Adrenal gland (tissue), 19 donors: ENCODE measurements at places on chromosomes 11 and 22. TPM values are rescaled to one million over a fixed set of nuclear protein-coding genes. Genes with fewer than 3 reads are reported as not detected.
A peak's percentile ranks its signal among the peaks of the same experiment; 100 is the strongest.

Gene ESAM
- 10.6 TPM for total RNA-seq

Gene YPEL4
- 2.8 TPM for total RNA-seq

Gene RASGRP2
- 7.8 TPM for total RNA-seq

Gene C11orf86
- total RNA-seq, result 0.54 TPM

Gene RIMBP3C
- total RNA-seq, result not detected

Gene EXPH5
- 1.7 TPM for total RNA-seq

Gene JAML
- total RNA-seq, result 4.0 TPM

Gene CDC45
- 7.7 TPM for total RNA-seq

Gene MUC15
- total RNA-seq, result not detected

Gene TSPAN32
- 1.1 TPM for total RNA-seq

Gene MS4A4E
- total RNA-seq, result not detected

Gene OR2AT4
- not detected for total RNA-seq

Gene KIAA0930
- 116 TPM for total RNA-seq

Gene PARVG
- 9.0 TPM for total RNA-seq

Gene PPP1CA
- total RNA-seq, result 176 TPM

Gene PYGM
- total RNA-seq, result 1.4 TPM

Gene ST14
- 2.5 TPM for total RNA-seq

DNA sequence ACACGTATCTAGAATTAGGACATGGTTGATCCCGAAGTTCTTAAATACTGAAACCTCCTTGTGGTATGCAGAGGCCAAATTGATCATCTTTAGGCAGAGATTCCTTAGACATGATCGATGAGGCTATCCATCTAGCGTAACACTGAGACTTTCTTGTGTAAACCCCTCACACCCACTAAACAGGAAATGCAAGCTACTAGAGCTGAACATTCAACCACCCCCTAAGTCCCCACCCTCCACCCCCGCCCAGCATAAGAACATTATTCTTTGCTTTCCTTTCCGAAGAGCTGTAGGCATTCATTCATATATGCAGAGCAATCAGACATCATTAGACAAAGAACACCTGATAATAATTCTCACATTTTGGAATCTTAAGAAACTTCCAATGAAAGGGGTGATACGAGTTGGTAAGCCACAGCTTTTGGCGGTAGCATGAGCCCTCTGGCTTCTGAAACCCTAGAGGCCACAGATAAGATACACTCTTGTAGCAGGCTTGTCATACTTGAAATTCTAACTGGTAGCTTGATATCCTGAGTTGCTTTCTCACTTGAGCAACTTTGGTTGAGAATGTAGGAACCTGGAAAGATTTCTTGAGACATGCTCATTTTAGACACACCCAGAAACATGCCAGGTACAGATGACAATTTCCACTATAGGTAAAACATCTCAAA, 42.2 kb downstream of the FLI1 start:
- DNase-seq, result no peak

- DNase-seq, result peak; percentile 59
These were observed 8.0 kb downstream of the TMEM86A start for GRCh38 chr11:18706330-18707243.

DNA sequence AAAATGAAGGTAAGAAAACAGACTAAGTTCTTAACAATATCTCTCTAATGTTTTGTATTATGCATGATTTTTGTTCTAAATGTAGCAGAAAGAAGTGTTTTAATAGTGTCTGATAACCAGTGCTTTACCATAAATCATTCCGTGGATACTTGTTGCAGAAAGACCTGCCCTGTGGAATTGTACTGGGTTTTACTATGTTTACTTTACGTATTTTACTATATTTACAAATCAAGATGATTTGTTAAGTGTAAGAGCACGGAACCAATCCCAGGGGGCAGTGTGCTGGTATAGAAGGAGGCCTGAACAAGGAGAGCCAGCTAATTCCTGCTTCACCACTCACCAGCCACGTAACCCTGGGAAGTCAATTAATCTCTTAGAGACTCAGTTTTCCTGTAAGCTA, 1.4 kb downstream of the HTR3B start:
- no peak for DNase-seq

DNA sequence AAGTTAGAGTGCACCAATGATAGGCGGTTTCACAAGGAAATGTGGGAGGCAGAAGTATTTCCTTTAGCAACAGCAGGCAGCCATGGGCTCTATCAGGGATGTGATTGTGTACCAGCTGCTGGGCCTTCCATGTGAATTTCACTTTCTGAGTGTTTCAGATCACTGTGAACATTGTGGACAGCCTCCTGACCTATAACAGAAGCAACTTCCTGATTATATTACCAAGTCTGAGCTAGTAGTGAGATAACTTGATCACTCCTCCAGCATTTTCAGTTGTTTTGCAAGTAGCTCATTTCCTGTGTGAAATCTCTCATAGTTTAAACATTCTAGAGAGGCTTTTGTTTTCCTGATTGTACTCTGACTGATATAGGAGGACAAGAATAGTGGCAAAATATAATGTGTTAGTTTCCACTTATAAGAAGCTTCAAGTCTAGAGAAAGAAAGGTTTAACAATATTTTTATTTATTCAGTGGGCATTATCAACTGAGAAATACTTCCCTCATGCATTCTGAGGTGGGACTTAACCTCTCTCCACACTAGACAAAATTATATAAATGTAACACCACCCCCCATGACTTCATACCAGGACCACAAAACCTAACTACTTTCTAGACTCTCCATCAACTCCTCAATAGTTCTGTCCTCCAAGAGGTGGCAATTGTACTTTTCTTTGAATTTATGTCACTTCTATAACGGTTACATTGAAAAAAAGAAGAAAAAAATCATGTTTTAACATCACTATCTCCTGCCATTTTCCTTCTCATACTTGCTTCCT, 184.2 kb upstream of the LUZP2 start:
- DNase-seq, result no peak

- no peak for DNase-seq
These were observed 304.0 kb upstream of the ANO3 start for GRCh38 chr11:26027887-26028286.

DNA sequence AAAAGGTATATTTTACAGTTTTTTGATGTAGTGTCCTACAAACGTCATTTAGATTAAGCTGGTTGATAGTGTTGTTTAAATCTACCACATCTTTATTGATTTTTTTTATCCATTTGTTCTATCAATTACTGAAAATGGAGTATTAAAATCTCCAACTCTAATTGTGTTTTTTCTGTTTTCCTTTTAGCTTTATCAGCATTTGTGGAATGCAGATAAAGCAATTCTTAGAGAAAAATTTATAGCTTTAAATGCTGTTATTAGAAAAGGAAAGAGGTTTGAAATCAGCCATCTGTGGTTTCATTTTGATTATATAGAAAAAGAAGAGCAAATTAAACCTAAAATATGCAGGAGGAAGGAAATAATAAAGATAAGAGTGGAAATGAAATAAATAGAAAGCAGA, 39.4 kb upstream of the CBX6 start:
- no peak for DNase-seq

- DNase-seq, result no peak
These were observed 18.3 kb downstream of the RCN1 start for GRCh38 chr11:32109138-32109537.

GRCh38 chr11:127862406-127862805, 725.0 kb downstream of the ETS1 start:
- DNase-seq, result no peak

DNA sequence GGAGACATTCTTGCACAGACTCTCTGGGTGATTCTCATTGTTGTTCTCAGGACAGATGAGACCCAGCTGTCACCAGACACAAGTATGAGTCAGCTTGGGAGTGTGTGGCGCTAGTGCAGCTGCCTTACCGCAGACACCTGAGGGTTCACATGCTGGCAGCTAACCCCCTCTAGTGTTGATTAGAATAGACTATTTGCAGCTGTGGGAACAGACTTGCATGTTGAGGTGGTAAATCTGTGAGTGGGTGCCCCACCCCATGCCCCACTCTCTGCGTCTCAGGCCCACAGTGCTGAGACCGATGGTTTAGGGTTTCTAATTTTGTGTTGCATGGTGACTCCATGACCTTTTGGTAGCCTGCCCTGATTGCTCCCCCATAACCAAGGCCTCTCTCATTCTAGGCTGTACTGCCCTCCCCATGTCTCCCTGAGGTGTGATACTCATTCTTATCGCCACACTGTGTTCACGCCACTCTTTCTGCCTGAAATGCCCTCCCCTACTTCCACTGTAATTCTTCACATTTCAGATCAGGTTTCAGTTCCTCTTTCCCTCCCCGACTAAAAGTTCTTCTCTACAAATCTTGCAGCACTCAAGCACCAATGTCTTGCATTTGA, 73.7 kb upstream of the KIRREL3 start:
- DNase-seq, result no peak

GRCh38 chr11:67505605-67506396, 638 bp upstream of the PITPNM1 start:
- DNase-seq, result peak; percentile 97

GRCh38 chr11:61011229-61011870, 39.9 kb downstream of the CD6 start:
- peak; percentile 48 for DNase-seq

DNA sequence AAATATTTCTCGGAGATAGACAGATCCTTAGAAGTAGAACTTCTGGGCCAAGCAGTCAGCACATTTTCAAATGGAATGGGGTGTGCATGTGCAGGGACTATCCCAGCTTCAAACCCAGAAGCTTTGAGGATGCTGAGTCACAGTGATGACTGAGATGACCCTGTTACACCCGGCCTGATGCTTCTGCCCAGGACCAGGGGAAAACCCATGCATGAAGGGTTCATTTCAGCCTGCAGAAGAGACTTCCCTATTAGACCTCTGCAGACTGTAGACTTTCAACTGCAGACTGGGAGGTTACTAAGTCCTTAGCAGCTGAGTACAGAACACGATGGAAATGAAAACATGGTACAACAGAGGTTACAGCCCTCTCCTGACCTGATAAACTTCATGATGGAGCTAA, 3.6 kb upstream of the OR2AT4 start:
- DNase-seq, result no peak

DNA sequence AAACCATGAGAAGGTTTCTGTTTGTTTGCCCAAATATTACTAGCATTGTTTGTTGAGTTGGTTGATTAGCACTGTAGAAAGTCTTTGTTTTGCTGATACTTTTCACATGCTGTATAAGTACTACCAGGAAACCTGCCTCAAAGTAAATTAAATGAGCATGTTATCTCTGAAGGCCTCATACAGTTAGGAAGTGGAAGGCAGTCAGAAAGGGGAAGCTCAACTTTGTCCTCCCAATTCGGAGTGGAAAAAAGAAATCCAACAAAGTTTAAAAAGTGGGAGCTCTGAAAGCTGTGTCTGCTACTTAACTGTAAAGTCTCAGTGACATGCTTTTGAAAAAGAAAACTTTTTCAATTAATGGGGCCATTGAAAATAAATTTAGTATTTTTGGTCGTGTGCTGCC, 188.3 kb upstream of the BLID start:
- no peak for DNase-seq

GRCh38 chr11:72588421-72589410, 85.5 kb downstream of the PDE2A start:
- DNase-seq, result no peak

GRCh38 chr11:4960877-4961276, 5.4 kb upstream of the OR51A2 start:
- no peak for DNase-seq

- no peak for DNase-seq
These were observed 11.0 kb upstream of the SHANK2 start for GRCh38 chr11:71263386-71263785.

DNA sequence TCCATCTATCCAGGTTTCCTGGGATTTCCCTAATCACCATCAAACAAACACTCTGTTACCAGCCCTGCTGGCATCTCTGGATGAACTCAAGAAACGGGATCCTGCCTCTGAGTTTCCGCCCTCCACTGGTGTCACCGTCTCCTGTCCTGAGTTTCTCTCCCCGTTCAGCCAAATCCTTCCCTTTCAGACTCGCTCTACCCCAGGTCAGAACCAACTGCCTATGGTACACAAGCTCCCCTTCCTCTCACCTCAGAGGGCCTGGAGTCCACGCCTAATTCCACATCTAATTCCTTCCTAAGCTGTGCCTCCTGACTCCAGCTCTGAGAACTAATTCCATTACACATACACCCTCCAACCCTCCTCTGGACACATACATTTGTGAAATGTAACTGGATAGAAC, 96.1 kb downstream of the SHANK2 start:
- no peak for DNase-seq

- no peak for DNase-seq
These were observed 11.8 kb downstream of the SCYL1 start for GRCh38 chr11:65536412-65537295.

GRCh38 chr11:72573072-72573854, 101.0 kb downstream of the PDE2A start:
- DNase-seq, result peak; percentile 40

DNA sequence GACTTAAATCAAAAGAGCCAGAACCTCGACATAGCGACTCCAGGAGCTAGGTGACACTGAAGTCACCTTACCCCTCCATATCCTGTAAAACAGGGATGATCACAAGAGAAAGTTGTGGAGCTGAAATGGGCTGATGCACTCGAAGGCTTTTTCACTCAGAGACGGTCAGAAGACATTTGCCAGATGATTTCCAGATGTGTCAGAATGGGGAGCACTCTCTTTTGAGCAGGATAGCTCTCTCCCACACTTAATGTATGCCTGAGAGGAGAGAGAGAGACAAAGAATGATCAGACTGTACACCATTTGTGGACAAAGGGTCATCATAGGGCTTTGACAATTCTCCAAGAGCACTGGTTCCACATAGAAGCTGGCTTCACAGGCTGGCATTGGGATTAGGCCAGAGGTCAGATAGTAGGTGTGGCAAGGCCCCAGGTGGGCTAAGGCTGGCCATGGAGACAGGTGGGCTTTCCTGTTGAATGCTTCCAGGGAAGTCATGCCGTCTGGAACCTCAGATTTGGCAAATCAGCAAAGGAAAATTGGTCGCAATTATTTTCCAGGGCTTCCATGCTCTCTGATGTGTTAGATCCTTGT, 42.3 kb upstream of the ETS1 start:
- no peak for DNase-seq

- DNase-seq, result no peak
These were observed 4.9 kb upstream of the MICAL2 start for GRCh38 chr11:12105471-12105870.

DNA sequence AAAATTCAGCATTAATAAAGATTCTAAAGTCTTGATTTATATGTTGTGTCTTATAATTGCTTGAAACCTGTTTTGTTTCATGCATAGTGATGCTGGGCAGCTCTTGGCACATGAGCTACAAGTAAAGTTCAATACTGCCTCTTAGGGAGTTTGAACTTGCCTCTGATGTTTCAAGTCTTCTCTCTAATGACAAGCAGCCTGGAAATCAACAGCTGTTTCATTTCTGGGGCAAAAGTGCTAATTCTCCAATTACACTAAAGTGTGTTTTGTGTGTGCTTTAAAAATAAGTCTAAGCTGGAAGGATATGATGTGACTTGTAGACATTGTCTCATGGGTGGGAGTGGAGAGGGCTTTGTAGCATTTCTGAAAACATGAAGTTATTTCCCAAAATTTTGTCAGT, 23.7 kb upstream of the SESN3 start:
- no peak for DNase-seq

- DNase-seq, result no peak
These were observed 3.0 kb upstream of the NRGN start for GRCh38 chr11:124736736-124737135.

GRCh38 chr11:83035070-83035854, 36.4 kb downstream of the RAB30 start:
- no peak for DNase-seq
